ENCODE measurements at places on chromosomes 1 and 21.
A peak's percentile ranks its signal among the peaks of the same experiment; 100 is the strongest.

GRCh38 chr1:6601923-6602668 lies 573 bp downstream of the KLHL21 start:
- no peak for DNase-seq

GRCh38 chr1:12477936-12478611 lies 139.9 kb downstream of the DHRS3 start:
- DNase-seq, result peak; percentile 98

DNA sequence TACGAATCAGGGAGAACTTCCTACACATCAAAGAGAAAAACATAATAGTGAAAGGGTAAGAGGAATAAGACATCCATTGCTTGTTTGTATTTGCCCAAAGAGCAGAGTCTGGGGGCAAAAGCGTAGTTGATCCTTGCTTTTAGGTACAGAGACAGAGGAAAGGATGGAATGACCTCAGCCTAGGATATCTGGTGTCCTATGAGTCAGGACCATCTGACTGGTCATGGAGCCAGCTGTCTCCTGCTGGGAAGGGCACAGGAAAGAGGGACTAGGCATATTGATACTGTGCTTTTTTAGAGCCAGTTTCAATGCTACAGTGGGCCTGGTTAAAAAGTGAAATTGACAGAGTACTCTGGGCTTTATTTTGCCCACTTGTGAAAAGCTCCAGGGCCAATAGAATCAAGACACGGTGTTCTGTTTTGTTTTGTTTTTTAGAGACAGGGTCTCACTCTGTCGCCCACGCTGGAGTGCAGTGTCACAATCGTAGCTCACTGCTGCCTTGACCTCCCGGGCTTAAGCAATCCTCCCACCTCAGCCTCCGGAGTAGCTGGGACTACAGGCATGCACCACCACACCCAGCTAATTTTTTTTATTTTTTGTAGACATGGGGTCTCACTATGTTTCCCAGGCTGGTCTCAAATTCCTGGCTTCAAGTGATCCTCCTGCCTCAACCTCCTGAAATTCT lies 3.2 kb downstream of the PLEKHO1 start:
- DNase-seq, result no peak

- no peak for DNase-seq
Measured at GRCh38 chr1:198873696-198874230, 234.9 kb downstream of the PTPRC start.

DNA sequence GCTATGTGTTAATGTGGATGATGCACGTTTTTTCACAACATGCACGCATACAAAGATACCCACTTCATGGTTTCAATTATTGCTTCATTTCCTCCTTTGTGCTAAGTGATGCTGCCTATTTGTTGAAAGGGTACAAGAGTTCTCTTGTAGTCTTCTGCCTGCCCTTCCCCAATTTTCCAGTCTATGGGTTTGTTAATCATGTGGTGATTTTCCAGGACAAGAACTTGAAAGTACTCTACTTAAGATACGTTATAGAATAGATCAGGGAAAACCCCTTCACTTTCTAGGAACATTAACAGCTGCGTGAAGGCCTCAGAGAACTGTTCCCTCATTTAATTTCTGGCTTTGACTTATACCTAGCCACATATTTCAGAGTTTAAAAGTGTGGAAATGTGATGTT lies 52.1 kb upstream of the SLC44A3 start:
- peak; percentile 7 for DNase-seq

GRCh38 chr1:244699741-244700140 lies 46.8 kb downstream of the DESI2 start:
- no peak for DNase-seq

- no peak for DNase-seq
Measured at GRCh38 chr1:22471610-22472009, 20.0 kb downstream of the ZBTB40 start.

DNA sequence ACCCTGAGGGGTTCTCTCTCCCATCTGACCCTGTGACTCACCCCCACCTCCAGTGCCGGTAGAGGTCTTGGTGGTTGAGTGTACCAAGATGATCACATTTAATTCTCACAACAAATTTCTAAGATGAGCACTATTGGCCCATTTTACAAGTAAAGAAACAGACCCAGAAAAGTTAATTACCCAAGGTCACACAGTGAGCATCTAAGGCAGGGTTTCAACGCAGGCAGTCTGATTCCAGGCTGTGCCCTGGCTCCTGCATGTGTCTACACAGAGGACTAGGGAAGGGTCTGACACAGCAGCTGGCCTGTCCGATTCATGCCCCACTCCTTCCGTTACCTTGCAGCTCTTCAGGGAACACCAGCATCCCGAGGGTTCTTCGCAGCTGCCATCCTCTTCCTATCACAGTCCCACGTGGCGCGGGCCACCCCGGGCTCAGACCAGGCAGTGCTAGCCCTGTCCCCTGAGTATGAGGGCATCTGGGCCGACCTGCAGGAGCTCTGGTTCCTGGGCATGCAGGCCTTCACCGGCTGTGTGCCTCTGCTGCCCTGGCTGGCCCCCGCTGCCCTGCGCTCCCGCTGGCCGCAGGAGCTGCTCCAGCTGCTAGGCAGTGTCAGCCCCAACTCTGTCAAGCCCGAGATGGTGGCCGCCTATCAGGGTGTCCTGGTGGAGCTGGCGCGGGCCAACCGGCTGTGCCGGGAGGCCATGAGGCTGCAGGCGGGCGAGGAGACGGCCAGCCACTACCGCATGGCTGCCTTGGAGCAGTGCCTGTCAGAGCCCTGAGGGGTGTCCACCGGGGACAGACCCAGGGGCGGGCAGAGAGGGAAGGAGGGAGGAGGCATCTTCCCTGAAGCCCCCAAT lies 7.5 kb downstream of the NCDN start:
- no peak for DNase-seq

- DNase-seq, result no peak
Measured at GRCh38 chr1:60894130-60894529, 188.2 kb upstream of the NFIA start.

- no peak for DNase-seq
Measured at GRCh38 chr1:980602-981395, 1.1 kb downstream of the PERM1 start.

- DNase-seq, result no peak
Measured at GRCh38 chr21:38787461-38788274, 18.1 kb upstream of the ETS2 start.

- DNase-seq, result no peak
Measured at GRCh38 chr1:184296466-184297243, 90.2 kb upstream of the C1orf21 start.

DNA sequence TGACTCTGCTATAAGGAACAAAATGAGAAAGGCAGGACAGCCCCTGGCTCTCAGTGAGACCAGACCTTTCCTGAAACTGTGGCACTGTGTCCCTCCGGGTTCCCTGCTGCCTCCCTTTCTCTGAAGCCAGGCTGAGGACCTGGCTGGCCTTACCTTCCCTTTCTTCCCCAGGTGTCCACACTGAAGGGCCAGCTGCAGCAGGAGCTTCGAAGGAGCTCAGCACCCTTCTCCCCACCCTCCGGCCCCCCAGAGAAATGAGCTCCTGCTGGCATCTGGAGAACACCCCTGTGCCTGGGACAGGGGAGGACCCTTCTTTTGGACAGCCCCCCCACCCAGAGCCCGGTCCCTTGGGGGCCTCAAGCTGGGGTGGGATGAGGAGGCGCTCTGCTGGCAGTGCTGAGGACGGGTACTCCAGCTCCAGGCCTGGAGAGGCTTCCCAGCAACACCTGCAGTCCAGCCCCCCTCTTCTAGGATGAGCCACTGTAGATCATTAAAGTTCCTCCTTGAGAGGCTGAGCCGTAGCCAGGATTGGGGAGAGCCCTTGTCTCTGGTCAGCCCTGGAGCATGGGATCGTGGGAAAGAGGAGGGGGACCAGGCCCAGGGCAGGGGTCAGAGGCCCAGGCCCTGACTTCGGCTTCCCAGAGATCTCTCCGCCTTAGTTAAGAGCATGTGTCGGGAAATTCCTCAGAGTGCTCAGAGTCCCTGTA lies 8.1 kb downstream of the MFAP2 start:
- no peak for DNase-seq

GRCh38 chr1:223730479-223731132 lies 18.3 kb downstream of the CAPN2 start:
- peak; percentile 68 for DNase-seq

GRCh38 chr1:109767637-109768334 lies 4.1 kb upstream of the EPS8L3 start:
- DNase-seq, result no peak
